ENCODE measurements at places on chromosomes 4 and X.
A peak's percentile ranks its signal among the peaks of the same experiment; 100 is the strongest.

DNA sequence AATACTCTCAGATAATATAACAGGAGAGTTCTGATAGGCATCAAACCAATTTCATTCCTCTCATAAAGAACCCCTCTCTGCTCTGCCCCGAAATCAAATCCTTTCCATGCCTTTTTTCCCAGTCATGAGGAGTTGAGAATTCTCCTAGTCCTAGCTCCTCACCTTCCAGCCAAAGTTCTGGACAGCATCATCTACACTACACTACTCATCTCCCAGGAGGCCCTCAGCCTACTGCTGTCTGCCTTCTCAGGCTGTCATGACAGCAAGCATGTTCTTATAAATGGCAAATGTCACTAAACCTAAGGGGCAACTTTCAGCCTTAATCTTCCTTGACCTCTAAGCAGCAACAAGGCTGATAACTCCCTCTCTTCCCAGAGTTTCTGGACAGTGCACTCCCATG is 26.6 kb downstream of the MAPK10 start:
- no peak for DNase-seq

DNA sequence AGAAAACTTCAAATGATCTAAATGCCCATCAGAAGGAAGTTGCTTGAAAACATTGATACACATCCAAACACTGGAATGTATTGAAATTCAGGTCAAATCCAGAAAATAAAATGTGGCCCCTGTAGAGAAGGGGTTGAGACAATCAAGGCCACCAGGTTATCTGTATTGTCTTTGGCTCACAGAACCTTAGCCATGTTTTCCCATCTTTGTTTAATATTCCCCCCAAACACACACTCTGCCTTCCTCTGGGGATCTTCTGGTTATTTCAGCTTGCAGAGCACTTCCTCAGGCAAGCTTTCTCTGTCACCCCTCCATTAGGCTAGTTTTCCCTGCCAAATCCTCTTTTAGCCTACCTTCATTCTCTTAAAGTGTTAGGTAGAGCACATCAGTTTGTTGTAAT is 30.5 kb downstream of the PAGE2 start:
- DNase-seq: no peak

DNA sequence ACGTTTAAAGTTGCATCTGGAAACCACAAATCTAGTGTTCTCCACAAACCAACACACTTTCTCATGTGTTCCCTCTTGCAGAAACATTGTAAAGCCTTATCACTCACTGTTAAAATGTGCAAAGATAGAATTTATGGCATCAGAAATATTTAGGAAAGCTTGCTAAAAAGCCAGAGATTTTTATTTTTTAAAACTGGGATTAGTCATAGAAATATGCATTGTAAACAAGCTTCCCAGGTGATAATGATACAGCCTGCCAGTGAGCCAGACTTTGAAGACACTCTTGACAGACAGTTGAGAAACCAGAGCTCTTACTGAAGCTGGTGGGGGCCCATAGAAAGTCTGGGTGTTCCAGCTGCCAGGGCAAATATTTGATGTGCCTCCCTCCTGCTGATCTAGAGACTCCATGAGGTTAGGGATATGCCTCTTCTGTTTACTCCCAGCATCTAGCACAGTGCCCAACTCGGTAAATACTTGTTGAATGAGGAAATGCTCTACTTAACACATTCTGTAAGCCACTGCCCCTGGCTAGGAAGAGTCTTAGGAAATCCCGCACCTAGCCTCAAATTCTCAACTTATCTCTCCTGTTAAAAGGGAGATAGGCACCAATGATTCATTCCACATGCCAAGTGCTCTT is 179.0 kb upstream of the RASGEF1B start:
- DNase-seq: no peak

DNA sequence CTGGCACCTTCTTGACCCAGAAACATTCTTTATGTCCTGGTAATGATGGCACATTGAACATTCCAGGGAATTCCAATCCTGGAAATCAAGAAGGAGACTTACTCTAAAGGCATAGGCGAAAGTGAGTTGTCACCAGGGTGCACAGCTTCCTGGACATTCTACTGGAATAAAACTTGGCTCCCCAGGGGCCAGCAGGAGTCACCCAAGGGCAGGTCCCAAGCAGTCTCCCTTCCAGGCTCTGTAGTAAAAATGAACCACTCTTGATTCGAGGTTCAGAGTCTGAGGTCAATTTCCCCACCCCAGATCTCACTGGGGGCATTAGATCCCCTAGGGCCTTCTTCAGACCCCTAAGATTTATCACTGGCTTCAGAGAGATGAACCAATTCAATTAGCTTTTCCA is 338.7 kb upstream of the GATB start:
- DNase-seq: no peak

GRCh38 chr4:37735578-37735977 is 49.4 kb upstream of the RELL1 start:
- DNase-seq: no peak

GRCh38 chrX:32825009-32825408 is 386.3 kb downstream of the DMD start:
- DNase-seq: no peak

GRCh38 chr4:176774852-176775251 is 17.9 kb downstream of the VEGFC start:
- DNase-seq: no peak

DNA sequence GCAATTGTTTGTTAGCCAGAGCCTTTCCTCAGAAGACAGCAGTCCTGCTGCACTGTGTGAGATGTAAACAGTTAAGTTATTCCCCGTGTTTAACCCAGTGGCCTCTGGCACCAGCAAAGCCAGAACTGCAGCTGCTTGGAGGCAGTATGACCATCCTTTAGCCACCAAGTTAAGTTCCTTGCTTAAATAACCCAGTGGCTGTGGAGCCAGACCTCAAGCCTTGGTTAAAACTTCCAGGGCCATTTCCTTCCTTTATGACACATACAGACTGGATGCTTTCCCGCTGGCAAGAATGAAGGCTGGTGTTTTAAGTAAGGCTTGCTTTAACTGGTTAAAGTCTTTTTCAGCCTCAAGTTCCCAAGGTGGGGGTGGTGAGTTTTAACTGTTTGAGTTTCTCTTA is 379.8 kb downstream of the DCAF12L2 start:
- peak; percentile 29 for DNase-seq

DNA sequence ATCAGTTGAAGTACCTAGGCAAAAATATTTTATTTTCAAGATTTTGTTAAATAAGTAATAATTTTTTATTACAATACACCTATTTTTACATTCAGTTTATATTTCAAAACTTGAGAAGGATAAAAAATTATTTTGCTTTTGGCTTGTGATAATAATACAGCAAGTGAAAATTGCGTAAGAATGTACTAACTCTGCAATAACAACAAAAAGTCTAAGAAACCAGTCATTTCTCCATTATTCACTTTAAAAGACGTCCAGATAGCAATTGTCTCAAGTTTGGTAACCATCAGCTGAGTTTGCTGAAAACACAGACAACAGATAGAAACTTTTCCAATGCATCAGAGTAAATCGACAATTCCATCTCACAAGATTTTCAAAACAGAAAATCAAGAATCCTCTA is 12.1 kb downstream of the CXCL8 start:
- DNase-seq: no peak

DNA sequence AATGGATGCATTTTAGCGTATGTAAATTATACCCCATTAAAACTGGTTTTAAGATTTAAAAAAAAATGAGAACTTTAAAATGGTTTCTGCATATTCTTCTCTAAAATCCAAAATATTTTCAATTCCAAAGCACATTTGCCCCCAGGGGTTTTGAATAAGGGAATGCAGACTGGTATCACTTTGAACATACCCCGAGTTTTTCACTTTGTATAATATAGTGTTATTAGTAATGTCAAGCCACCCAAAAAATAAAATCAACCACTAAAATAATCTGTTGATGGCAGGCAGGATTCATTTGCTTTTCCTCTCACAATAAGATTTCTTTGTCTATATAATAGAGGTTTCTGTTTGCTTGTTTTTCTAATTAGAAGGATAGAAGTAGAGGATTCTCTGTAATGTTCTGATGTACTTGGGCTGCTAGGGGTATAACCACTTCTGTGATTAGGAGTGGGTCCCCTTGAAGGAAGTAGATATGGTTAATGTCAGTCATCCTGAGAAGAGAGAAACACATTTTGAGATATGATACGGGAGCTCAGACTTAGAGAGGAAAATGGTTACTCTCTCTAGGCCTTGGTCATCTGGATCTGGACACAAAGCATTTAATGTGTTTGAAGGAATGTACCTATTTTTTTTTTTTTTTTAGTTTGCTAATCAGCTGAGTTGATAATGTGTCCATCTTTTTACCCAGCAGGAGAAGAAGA is 9.3 kb upstream of the LIN54 start:
- no peak for DNase-seq

DNA sequence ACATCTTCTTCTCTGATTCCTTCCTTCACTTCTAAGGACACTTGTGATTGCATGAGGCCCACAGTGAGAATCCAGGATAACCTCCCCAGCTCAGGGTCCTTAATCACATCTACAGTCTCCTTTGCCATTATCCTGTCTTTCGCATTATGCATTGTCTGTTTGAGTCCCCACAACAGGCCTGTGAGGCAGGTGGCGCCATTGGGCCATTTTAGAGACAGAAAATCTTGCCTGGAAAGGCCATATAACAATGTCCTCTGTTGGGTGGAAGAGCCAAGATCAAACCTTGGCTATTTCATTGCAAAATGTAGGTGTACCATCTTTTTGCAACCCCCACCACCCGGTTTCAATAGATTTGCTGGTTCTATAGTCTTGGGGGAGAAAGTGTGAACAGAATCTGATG is 11.8 kb upstream of the DCUN1D4 start:
- peak; percentile 34 for DNase-seq

DNA sequence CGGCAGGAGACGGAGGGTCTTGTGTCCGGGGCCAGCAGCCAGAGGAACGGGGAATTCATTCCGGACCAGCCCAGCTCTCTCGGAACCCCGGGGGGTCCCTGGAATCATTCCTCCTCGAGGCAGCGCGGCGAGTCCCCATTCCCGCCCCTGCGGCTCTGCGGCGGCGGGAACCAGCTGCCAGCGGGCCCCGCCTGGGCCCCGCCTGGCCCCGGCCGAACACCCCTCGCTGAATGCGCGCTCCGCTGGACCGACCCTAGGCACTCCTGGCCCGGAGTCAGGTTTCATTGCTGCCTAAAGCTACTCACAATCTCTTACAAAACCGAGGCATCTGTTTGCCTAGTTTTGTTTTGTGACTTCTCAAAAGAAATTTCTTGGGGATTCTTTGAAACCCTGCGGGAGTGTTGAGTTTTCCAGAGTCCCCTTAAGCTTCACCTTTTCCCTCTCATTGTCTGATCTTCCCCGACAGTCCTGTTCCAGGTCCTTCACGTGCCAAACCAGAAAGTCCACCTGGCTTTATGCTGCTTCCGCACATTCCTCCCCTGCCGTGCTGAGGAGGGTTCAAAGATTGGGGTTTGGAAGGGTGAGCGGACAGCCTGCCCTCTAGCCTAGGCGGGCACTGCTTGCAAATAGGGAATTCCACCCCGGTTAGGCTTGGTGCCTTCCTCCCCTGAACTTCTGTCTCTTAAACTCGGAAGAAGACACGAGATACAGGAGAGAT is 789 bp downstream of the ARHGAP10 start:
- DNase-seq: peak; percentile 63

DNA sequence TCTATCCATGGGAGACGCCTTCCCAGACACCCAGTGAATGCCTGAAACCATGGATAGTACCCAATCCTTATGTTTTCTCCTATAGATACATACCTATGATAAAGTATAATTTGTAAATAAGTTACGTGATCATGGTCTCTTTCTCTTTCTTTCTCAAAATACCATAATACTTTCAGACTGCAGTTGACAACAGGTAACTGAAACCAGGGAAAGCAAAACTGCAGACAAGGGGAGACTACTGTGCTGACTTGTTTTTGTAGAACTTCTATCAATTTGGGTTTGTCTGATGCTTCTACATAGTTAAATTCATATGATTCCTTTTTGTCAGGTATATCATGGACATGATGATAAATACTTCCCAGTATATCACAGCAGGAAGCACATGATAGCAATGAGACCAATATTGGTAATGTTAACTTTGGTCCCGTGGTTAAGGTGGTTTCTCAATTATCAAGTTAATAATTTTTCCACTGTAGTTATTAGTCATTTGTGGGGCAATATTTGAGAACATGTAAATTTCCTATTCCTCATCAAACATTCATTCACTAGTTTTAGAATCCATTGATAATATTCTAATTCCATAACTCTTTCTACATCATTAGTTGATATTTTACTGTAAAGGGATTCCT is 298.0 kb upstream of the TET2 start:
- no peak for DNase-seq

GRCh38 chr4:48967631-48968030 is 18.4 kb upstream of the CWH43 start:
- no peak for DNase-seq

DNA sequence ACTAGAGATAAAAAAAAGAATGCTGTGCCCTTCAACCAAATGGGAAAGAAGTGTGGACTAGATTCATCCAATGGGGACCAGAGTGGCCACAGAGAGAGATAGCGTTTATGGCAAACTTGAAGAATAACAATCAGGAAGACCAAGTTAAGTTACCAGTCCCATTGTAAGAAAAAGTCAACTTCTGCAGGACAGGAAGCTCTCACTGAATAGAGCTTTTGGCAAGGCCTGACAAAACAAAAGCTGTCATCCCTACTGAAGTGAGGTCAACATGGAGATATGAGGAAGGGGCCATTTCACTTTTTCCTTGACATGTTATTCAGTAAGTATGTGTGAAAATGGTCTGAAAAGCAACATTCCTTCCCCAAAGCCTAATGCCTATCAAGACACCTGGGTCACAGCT is 111.8 kb upstream of the KLHL13 start:
- DNase-seq: no peak

DNA sequence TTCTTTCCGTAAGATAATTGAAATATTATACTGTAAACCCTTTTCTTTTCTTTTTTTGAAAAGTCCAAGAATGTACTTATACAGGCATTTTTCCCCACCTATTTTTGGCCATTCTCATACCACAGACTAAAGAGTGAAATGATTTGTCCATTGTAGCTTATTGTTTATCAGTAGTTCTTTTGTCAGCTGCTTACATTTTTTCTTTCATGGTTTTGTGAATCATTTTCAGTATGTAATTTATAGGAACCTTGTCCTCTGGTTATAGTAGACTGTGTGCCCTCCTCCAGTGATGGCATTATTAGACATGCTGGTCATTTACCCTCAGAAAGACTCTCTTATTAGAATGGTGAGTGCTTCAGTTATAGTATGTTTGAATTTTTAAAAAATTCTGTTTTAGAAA is 56.7 kb downstream of the CCKAR start:
- no peak for DNase-seq

- DNase-seq: no peak
Measured at GRCh38 chr4:71290476-71290875, 48.3 kb upstream of the SLC4A4 start.

DNA sequence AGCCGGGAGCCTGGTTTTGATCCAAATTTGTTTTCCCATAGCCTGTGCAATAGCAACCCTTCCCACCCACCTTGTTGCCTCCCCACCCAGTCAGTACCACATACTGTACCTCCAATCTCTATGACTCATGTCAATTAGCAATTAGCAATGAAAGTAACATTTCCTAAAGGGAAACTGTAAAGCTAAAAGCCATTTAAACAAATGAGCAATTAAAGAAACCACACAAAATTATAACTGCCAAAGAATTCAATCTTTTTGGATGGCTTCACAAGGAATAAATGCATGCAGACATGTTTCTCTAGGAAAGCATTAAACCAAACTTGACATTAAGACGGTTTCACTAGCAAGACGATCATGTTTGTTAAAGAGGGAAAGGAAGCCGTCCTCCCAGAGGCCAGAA is 169.0 kb upstream of the MAP3K15 start:
- no peak for DNase-seq
